Activated T-cell treated with anti-CD3 and anti-CD28 coated beads, Interleukin-2, amount 50 U/mL, for 24 hours (primary cell): ENCODE measurements at places on chromosomes 2 and 18.

- no peak for DNase-seq
Measured at GRCh38 chr2:65390134-65390533, 42.3 kb downstream of the SPRED2 start.

DNA sequence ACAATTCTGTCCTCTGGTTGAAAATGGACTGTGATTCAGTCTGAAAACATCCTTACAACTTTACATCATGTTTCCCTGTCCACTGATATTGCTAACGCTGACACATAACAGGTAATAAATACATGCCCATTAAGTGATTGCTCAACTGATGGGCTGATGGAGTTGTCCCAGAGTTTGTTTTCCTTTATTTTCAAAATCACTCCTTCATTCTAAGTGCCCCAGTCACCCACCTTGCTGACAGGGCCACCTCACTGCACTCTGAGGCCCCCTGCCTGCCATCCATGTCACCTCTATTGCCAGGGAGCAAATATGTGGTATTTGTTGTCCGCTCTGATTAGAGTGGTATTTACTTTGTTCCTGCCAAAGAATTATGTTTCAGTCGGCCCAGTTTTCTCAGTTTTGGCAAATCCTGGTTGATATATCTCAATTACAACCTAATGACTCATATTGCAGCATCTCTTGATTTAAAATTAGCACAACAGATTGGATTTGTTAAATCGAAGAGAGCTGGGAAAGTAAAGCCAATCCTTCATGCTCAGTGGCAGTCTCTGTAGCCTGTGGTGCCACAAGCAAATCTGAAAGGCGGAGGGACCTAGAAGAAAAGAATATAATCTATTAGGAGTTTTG, 105.1 kb downstream of the RDH14 start:
- no peak for DNase-seq

GRCh38 chr2:7427293-7428060, 510.3 kb downstream of the RNF144A start:
- DNase-seq, result no peak

- DNase-seq, result no peak
Measured at GRCh38 chr18:47750889-47751423, 179.5 kb downstream of the SMAD2 start.

DNA sequence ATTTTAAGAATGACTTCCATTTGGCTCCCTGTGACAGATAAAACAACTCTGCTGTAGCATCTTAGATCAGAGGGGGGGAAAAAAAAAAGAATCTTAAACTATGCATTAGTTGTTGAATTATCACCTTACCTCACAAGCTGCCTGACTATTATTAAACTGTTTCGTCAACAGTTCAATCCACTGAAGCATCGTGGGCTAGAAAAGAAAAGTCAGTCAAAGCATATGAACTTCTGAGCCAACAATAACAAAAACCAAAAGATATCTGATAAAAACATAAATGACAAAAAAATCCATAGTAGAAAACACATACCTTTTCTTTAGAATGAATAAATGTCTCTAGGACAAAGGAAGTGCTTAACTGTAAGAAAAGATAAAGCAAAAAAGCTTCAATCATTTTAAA, 73.7 kb downstream of the C2orf74 start:
- no peak for DNase-seq

DNA sequence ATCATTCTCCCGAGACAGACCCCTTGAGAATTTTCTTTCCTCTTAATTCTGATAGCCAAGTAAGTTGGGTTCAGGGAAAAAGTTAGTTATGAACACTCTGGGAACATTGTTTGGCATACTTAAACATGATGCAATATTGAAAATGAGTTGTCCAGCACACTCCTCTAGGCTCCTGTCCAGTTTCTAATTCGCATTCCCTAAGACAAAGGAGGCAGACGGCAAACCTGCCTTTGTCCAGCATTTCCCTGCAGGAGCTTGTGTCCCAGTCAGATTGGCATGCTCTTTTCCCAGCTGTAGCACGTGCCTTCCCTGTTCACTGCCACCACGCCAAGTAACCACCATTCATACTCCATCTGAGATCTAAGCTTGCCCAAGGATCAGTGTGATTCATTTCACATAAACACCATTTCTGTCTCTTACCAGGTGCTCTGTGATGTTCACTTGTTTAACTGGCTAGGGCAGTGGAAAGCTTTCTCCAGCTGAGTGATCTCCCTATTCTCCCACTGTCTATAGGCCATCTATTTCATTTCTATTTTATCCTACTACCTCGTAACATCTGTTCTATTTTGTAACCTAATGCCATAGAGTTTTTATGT, 150.0 kb upstream of the EPB41L3 start:
- no peak for DNase-seq

DNA sequence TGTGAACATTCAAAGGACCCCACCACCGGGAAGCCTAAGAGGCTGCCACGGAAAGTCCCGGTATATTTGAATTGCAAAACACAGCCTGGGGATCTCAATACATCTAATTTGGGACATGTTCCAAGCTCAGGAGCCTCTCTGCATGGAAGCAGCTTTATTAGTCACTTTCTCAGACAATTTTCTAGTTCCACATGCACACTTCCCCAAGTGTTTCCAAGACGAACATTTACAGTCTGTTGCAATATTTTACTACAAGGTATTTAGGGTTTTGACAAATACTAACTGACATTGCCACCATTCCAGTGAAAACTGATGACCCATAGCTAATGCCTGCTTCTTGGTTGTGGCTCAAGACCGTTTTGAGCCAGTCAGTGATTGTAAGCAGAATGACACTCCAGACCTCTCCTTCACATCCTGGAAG, 145.3 kb downstream of the NCKAP5 start:
- DNase-seq, result no peak
